ENCODE measurements at places on chromosomes 7 and 10.

DNA sequence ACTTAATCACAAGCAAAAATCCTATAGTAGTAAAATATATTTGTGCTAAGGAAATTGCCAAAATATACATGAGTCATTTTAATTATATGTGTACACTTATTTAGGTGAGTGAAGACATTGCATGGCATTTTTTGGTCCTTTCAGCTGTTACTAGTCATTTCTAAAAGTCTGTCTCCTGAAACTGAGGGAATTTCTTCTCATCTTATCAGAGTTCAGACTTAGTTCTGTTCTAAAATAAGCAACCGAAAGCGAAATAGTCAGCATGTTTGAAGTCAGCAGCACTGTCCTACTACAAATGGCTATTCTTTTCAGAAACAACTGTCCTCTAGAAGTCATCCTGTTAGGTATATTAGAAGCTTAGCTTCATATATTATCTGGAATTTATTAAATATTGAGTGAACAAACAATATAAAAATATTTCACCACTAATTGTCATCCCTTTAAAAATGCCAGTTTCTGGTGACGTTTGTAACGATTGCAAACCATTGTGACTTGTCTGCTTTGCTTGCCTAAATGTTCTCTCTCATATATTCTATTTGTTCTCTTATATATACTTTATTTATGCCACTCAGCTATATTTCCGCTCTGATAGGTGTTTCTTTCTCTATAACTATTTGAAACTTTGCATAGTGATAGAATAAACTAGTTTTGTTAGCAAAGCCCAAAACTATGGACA is 227.4 kb upstream of the KAT6B start:
- no peak for DNase-seq

- DNase-seq, result no peak
These were observed 13.4 kb downstream of the BRI3 start for GRCh38 chr7:98294798-98295382.

DNA sequence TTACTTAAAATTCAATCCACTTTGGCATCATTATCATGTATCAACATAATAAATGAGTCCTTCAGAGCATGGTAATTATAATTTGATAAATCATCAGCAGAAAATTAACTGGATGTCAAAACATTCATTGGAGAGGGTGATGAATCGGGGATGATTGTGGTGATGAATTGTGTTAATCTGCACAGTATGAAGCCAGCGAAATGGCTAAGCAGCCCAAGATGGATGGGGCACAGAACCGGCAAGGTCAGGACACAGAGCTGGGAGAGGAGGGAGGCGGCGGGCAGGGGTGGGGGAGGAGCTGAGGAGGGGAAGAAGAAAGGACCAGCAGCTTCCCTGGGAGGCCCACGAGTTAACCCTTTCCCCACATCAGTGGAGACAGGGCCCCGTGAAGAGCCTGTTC is 536.1 kb downstream of the LRMDA start:
- no peak for DNase-seq

GRCh38 chr7:101018271-101019167 is 1.4 kb upstream of the MUC17 start:
- DNase-seq, result no peak

- DNase-seq, result no peak
These were observed 18.5 kb downstream of the CYP51A1 start for GRCh38 chr7:92115821-92116220.

DNA sequence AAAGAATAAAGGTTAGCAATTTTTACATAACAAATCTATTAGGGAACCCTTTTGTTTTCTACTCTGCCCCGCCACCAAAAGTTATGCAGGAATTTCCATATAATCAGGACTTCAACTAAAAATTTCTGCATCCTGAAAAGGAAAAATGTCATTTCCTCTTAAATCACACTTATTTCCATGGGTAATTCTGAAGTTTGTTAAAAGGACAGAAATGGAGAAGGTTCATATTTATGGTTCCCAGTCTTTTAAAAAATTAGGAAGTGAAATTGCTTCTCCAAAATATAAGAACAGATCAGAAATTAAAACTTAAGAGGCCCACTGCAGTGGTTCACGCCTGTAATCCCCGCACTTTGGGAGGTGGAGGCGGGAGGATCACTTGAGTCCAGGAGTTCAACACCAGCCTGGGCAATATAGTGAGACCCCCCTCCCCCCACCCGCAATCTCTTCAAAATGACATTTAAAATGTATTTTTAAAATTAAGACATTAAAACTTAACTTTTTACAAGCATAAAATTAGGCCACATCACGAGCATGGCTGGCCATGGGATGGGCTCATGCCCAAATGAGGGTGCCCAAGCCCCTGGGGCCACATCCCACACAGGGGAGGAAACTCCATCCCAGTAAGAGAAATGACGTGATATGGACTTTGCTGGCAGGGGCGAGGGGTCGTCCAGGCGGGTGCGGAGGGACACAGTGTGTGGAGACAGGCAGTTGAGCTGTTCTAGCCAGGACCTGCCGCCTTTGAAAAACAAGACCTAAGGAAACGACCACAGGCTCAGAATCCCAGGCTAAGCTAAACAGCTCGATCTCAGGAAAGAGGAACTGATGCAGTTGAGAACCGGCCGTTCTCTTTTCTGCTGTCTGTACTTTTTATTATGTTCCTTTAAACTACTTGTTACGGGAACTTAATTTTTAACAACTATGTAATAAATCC is 51.3 kb upstream of the NFE2L3 start:
- DNase-seq, result no peak

- no peak for DNase-seq
These were observed 45.9 kb downstream of the PTF1A start for GRCh38 chr10:23238015-23238414.

Measured in stimulated activated CD8-positive, alpha-beta memory T cell treated with anti-CD3 and anti-CD28 coated beads, Interleukin-2, amount 100 ng/mL, for 1 hour (primary cell).